ENCODE measurements at places on chromosomes 11 and 22.

DNA sequence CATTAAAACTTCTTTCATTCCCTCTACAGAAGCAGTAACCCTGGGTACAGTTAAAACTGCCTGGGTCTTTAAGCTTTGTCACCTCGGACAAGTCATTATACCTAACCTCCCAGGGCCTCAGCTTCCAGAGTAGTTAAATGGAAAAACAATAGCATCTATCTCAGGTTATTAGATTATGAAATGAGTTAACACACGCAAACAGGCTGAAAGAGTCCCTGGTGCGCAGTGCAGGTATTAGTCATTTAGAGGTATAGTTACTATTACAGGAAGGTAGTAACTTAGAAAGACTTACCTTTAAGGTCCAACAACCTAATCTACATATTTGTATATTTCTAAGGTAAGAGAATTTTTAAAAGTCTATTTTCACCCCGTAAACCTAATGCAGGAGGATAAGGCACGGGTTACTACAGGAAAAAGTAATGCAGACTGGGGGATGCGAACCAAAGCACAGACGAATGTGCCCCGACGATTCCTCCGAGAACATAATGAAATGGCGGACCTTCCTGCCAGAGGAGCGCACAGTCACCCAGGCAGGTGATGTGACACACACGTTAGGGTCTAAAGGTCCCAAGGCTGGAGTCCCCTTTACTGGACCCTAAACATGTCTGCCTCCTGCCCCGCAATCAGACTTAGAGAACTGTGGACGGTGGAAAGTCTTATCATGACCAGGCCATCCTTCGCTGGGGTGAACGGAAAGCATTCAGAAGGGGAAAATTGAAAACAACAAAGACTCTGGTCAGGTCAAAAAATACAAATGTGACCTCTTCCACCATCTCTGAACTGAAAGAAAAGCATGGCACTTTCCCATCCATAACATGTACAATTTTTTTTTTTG is 1.3 kb downstream of the NAP1L4 start:
- peak; percentile 63 for DNase-seq
- peaks cover 9% of the 10 kb centered on the region for H3K4me1 ChIP-seq
- peak overlapping the region; percentile 92 for H3K27ac ChIP-seq
- no peaks in the 10 kb centered on the region for H3K27me3 ChIP-seq

GRCh38 chr11:76892306-76892705 is 31.6 kb downstream of the ACER3 start:
- no peak overlapping the region for H3K4me3 ChIP-seq
- no peaks in the 10 kb centered on the region for H3K36me3 ChIP-seq
- H3K27ac ChIP-seq, result no peak overlapping the region
- DNase-seq, result no peak
- H3K4me1 ChIP-seq, result no peaks in the 10 kb centered on the region

DNA sequence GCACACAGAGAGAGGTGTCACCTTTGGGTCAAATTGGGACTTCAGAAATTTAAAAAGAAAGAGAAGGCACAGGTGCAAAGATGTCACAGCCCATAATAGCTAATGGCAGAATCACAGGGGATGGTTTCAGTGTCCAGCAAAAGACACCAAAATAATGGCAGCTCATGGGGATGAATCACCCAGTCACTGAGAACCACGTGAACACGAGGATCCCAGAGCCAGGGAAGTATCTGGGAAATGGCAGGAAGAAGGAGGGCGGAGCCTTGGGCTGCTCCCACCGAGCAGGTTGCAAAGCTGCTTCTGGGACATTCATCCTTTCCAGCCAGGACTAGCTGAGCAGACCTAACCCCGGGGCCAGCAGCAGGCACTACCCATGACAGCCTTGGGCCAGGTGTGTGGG is 45.6 kb downstream of the TRMU start:
- H3K36me3 ChIP-seq, result no peaks in the 10 kb centered on the region
- no peak for DNase-seq
- H3K4me1 ChIP-seq, result peaks cover 30% of the 10 kb centered on the region
- no peak overlapping the region for H3K27ac ChIP-seq
- H3K4me3 ChIP-seq, result no peak overlapping the region

- H3K27ac ChIP-seq, result no peak overlapping the region
- H3K36me3 ChIP-seq, result no peaks in the 10 kb centered on the region
Measured at GRCh38 chr11:64094463-64095260, 58.9 kb downstream of the FLRT1 start.
